ENCODE measurements at places on chromosomes 7 and 10. TPM values are rescaled to one million over a fixed set of nuclear protein-coding genes. Genes with fewer than 3 reads are reported as not detected.

Gene SPDYE5
- not detected for total RNA-seq

Gene ASB4
- 0.15 TPM for total RNA-seq

Gene FAM237B
- total RNA-seq: not detected

Gene PSD
- total RNA-seq: 0.72 TPM

Gene NPC1L1
- 0.06 TPM for total RNA-seq

Gene AGBL3
- 1.3 TPM for total RNA-seq

Gene LSM8
- total RNA-seq: 37.9 TPM

Gene AMPH
- not detected for total RNA-seq

Gene HABP2
- 0.13 TPM for total RNA-seq

Gene TYW1B
- total RNA-seq: 3.0 TPM

Gene MACROH2A2
- 24.8 TPM for total RNA-seq

Gene COL17A1
- total RNA-seq: 1.8 TPM

Gene GATAD1
- total RNA-seq: 18.9 TPM

Gene GDF2
- not detected for total RNA-seq

Gene HECW1
- total RNA-seq: 12.2 TPM

Gene MYH16
- 0.88 TPM for total RNA-seq

Gene PRF1
- total RNA-seq: not detected

Gene CYP17A1
- total RNA-seq: not detected

Gene CFAP69
- total RNA-seq: 3.2 TPM

Gene HOXA5
- 6.2 TPM for total RNA-seq

Gene ANKRD26
- 3.3 TPM for total RNA-seq

Gene GRID2IP
- not detected for total RNA-seq
